ENCODE measurements at places on chromosomes 12 and 14.

DNA sequence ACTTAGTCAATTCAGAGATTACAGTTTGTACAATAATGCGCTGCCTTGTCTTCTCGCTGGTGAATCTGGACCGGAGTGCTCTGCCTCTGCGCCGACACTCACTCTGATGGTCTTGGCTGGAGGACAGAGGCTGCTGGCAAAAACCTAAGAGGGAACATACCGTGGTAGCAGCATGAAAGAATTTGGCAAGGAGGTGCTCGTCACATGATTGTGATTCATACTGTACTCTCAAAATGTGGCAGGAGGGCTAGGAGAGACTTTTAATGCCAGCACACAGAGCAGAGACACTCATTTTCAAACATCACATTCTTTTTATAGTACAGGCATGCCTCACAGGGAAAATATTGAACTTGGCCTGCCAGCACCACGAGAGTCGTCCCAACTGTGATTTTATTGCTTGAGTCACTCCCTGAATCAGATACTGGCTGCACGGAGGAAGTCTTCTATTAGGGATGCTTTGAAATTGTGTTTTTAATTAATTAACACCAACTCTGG lies 67.8 kb downstream of the HMGA2 start:
- peak; percentile 97 for DNase-seq

DNA sequence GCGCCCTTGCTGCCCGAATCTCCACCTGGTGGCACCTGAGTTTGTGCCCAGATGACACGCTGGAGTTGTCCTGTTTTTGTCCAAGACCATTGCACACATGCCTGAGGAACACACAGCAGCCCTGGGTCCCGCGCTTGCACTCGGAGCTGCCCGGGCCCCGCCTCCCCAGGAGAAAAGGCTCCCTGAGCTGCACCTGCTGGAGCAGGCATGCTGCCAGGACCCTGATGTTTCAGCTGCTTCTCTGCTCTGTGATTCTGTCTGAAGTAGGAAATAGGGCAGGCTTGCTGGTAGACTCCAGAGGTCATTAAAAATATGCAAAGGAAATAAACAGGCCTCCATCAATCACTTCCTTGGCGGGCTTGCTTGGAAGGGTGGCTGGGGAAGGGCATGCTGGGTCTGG lies 271.6 kb downstream of the CACNA1C start:
- no peak for DNase-seq

- peak; percentile 96 for DNase-seq
Measured at GRCh38 chr12:96219700-96220206, 25.6 kb downstream of the ELK3 start.

DNA sequence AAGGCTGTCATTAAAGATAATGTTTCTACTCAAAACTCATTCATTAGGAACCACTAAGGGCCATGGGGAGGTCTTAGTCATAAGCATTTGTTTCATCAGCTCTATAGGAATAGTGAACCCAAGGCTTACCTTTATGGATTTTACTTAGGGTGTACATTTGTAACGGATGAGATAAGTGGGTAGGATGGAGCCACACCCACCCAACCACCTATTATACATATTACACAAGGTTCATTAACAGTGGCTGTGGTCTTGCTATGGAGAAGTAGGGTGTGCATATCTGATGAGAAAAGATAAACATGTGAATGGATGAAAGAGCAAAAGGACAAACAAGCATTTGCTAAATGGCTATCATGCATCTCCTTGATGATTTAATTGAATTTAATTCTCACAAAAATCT lies 39.6 kb upstream of the ITPR2 start:
- no peak for DNase-seq

DNA sequence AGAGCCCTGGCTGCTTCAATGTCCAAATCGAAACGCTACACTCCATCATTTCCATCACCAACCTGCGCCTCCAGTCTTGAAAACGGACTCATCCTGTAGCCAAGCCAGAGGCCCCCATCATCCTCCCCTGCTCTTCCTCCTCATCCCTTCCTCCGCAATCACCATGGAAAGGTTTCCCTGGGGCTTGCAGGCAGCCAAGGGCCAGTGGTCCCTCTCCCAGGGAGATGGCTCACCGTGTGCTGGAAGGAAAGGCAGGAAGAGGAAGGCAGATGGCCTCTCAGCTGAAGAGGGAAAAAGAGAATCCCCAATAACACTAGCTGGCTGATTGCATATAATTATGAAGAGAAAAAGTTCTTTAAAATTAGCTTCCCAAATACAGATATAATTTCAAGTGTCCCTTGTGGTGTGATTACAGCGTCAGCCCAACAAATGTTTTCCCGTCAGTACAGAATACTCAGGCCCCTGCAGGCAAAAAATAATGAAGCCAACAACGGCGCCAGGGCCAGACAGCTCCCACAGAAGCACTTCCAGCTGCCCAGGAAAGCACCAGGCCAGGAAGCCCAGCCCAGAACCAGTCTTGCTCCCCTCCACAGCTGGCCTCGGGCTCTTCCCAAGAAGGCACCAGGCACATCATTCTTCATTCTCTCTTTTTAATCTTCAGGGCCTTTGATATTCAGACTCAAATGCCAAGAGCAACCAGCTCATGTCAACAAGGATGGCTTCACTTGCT lies 24.7 kb downstream of the ITPK1 start:
- no peak for DNase-seq

DNA sequence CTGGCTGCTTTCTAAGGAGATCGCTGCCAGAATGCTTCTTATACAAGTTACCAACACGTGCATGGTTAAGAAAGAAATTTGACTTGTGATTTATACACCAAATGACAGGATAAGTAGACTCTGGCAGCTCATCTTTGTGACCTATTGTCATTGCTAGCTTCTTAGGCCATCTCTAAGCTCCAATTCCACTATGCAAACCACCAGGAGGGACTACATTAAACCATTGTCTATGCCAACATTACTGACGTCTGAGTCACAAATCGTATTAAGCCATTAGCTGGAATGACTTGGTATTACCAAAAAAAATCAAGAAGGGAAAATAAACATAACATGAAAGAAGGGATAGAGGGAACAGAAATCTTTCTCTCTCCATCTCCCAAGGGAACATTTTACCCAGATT lies 15.8 kb upstream of the VPS33A start:
- DNase-seq = no peak

DNA sequence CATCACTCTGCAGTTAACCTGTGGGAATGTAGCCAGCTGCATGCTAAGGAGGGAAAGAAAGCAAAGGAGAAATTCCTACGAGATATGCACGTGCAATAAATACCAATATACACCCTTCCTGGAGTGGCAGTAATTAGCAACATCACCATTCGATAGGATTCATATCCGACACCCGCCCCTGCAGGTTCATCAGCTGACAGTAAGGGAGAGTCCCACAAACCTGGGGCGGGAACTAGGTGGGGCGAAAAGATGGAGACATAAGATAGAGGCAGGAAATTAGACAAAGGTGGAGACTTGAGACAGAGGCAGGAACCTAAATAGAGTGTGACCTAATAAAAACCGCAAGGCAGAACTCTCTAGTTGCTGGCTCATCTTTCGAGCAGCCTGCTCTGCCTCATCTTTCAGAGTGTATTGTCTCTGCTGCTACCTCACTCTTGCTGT lies 51.6 kb downstream of the PLEKHG3 start:
- peak; percentile 84 for DNase-seq

- no peak for DNase-seq
Measured at GRCh38 chr14:74867673-74868072, 8.3 kb downstream of the PROX2 start.

GRCh38 chr12:87783467-87783866 lies 245.7 kb downstream of the C12orf50 start:
- no peak for DNase-seq

- peak; percentile 40 for DNase-seq
Measured at GRCh38 chr12:91811481-91812287, 334.0 kb downstream of the BTG1 start.

GRCh38 chr12:61213646-61214045 lies 1046.6 kb upstream of the USP15 start:
- no peak for DNase-seq

- no peak for DNase-seq
Measured at GRCh38 chr14:84390010-84390409, 1139.9 kb upstream of the FLRT2 start.

DNA sequence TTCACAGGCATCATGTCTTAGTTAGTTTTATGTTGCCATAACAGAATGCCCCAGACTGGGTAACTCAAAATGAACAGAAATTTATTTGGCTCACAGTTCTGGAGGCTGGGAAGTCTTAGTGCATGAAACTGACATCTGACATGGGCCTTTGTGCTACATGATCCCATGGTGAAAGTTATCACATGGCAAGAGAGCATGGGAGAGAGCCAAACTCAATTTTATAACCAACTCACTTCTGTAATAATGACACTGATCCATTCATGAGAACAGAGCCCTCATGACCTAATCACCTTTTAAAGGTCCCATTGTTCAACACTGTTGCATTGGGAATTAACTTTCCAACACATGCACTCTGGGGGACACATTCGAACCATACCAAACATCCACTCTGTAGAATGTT lies 1015.1 kb downstream of the DIO2 start:
- DNase-seq = no peak

DNA sequence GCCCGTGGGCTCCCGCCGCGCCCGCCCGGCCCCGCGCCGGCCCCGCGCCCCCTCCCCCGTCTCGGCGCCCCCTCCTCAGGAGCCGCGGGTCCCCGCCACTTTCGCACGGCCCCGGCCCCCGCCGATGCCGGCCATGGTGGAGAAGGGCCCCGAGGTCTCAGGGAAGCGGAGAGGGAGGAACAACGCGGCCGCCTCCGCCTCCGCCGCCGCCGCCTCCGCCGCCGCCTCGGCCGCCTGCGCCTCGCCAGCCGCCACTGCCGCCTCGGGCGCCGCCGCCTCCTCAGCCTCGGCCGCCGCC lies 263 bp downstream of the RCOR1 start:
- no peak for DNase-seq

- peak; percentile 12 for DNase-seq
Measured at GRCh38 chr12:90086281-90086680, 377.6 kb upstream of the ATP2B1 start.

- no peak for DNase-seq
Measured at GRCh38 chr12:54055552-54055951, 1.9 kb downstream of the HOXC4 start.

DNA sequence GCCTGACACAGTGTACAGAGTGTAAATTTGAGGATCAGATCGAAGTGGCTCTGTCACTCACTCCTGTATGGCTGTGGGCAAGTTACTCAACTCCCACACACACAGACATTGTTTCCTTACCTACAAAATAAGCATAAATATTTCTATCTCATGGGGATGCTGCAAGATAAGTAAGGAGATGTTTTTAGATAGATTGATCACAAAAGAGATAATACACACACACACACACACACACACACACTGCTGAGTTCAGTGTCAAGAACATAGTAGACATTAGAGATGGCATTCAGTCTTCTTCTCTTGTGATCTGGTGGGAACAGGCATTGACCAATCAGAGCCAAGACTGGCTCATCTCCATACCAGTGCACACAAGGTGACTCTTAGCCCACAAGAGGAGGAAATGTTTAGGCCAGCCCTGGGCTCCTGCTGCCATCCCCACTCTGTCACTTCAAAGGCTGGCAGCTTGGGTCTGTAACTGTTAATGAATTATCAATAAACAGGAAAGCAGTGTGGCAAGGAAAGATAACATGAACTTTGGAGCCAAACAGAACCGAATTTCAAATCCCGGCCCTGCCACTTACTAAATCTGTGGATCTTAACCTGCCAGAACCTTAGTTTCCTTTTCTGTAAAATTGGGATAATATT lies 3.4 kb upstream of the RNASE8 start:
- no peak for DNase-seq

- DNase-seq = peak; percentile 75
Measured at GRCh38 chr14:74988131-74988530, 14.6 kb upstream of the EIF2B2 start.

DNA sequence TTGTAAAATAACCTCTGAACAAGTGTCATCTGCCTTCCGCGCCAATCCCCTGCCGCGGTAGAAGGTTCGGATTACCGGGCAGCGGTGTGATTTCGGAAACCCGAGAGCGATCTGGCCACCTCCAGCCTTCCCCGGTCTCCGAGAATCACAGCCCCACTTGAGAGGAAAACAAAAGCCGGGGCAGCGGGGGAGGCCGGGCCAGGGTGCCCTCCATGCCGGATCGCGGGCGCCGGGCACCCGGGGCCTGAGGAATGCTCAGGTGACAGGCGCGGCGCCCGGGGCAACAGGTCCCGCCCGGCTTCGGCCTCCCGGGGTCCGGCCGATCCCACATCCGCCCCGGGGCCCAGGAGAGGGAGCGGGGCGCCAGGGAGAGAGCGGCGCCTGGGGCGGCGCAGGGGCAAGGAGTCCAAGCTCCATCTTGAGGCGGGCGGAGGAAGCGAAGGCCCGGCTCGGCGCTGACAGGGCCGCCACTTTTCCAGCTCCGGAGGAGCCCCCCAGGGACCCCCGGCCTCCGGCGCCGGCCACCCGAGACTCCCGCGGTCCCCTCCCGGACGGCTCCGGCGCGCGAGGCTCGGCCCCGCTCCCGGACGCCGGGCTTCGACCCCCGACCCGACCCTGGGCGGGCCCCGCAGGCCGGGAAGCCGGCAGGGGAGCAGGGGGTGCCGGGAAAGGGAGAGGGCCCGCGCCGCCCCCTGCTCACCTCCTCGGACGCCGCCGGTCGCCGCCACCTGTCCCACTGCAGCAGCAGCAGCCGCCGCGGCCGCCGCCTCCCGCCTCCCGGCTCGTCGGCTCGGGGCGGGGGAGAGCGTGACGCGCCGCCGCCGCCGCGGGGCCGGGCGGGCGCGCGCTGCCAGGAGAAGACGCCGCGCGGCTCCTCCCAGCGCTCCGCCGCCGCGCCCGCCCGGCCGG lies at the start of gene CLIP1:
Gene CLIP1, minus strand, starts transcription at position 849 of the 909 bp plus-strand sequence. CDS start 42,217 bp downstream, outside the sequence.
- DNase-seq = peak; percentile 24

DNA sequence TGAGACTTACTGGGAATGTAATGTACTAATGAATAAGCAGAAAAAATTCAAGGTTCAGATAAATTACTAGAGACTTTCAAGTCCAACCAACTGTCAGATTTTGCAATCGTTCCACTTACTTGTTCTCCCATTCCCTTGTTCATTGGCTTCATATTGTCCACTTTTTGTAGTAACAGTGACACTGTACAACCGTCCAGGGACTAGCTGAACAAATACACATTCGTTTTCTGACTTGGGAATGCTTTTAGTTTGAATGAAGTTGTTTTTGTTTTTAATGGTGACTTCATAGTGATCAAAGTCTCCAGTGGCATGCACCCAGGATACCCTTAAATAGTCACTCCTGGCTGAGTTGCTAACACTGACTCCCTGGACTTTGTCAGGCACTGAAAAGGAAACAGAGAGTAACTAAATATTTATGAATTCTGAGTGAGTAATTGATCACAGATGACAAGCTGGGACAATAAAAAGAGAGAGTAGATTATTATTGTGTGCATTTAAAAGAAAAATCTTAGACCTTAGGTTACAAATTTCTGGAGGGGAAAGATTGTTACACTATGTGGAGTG lies 65.4 kb downstream of the PTPRB start:
- DNase-seq = no peak

Data from kidney glomerular epithelial cell (primary cell).